PC-3 (cell line): ENCODE measurements at places on chromosomes 3 and 15. TPM values are rescaled to one million over a fixed set of nuclear protein-coding genes. Genes with fewer than 3 reads are reported as not detected.
A peak's percentile ranks its signal among the peaks of the same experiment; 100 is the strongest.

The XRN1 gene
- total RNA-seq = 16.5 and 23.0 TPM in 2 replicates

The DLL4 gene
- total RNA-seq = 2.2 and 2.9 TPM in 2 replicates

The ALDH1A2 gene
- 0.22 and 2.2 TPM in 2 replicates for total RNA-seq

The SEMA4B gene
- total RNA-seq = 114 and 175 TPM in 2 replicates

The TRPM1 gene
- not detected in 2 replicates for total RNA-seq

DNA sequence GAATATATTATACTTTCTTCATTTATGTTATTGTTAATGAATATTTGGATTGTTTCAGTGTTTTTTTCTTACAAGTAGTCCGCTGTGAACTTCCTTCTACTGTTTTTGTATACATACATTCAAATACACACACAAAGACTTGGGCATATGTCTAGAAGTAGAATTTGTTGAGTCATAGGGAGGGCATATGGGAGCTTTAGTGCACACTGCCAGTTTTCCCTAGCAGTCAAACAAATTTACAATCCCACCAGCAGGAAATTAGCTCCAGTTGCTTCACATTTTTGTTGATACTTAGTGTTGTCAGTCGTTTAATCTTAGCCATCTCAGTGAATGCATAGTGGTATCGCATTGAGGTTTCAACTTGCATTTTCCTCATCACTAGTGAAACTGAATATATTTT is 492.3 kb downstream of the DIPK2A start:
- H3K4me1 ChIP-seq = no peaks in the 10 kb centered on the region
- H3K27me3 ChIP-seq = no peaks in the 10 kb centered on the region
- H3K36me3 ChIP-seq = no peaks in the 10 kb centered on the region

- 0 out of 2 replicates have a peak, but pooled peaks cover 3% of the 10 kb centered on the region for H3K4me1 ChIP-seq
- DNase-seq = no peak
- no peak overlapping the region for H3K27ac ChIP-seq
- H3K36me3 ChIP-seq = no peaks in the 10 kb centered on the region
These were observed 290.7 kb downstream of the GBE1 start for GRCh38 chr3:81470524-81471278.

DNA sequence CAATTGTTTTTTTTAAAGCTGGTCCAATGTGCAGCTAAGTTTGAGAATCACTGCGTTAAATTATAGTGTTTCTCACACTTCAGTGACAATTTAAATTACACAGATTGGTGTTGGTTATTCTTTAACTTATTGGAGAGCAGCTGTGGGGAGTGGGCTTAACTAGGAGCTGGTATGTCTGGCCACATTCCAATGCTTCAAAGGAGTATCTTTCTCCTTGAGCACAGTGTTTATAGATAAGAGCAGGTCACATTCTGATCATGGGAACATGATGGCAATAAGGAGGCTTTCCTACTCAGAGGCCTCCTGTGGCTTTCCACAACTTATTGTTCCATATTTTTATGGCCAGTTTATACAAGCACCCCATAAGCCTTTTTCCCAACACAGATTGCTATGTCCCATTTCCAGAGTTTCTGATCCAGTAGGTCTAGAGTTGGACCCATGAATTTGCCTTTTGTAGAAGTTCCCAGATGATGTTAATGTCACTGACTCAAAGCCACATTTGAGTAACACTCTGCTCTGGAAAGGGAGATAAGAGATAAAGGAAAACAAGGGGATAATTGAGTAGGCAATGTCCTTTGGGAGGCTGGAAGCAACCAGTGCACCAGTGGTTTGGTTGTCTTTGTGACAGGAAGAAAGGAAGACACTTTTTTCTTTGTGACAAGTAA is 33.0 kb upstream of the PLSCR4 start:
- no peaks in the 10 kb centered on the region for H3K36me3 ChIP-seq
- H3K4me1 ChIP-seq = no peaks in the 10 kb centered on the region
- H3K4me3 ChIP-seq = no peak overlapping the region
- DNase-seq = no peak
- H3K27me3 ChIP-seq = no peaks in the 10 kb centered on the region

DNA sequence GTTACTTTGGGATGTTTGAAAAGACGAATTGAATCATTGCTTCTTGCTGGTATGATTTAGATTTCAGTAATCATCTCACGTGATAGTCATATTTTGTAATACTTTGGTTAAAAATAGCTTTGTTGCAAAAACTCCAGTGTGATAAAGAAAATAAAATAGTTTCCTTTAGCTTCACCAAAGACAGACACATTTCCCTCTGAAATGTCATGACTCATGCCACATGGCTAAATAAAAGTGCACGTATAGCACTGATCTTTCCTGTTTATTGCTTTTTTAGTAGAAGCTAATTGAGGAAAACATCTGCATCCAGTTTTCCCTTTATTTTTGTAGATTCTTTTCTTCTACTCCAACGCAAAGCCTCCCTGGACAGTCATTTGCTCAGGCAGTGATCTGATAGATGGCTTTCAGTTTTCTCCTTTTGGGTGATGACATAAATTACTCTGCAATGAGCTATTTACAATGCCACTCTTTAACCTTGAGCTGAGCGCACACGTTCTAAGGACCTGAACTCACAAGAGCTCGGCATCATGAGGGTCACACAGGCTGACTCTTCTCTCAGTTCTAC is 84.9 kb downstream of the ARNT2 start:
- H3K4me1 ChIP-seq = no peaks in the 10 kb centered on the region
- H3K27me3 ChIP-seq = no peaks in the 10 kb centered on the region
- no peaks in the 10 kb centered on the region for H3K36me3 ChIP-seq
- peak; percentile 23 for DNase-seq
- no peak overlapping the region for H3K4me3 ChIP-seq
- H3K27ac ChIP-seq = no peak overlapping the region

DNA sequence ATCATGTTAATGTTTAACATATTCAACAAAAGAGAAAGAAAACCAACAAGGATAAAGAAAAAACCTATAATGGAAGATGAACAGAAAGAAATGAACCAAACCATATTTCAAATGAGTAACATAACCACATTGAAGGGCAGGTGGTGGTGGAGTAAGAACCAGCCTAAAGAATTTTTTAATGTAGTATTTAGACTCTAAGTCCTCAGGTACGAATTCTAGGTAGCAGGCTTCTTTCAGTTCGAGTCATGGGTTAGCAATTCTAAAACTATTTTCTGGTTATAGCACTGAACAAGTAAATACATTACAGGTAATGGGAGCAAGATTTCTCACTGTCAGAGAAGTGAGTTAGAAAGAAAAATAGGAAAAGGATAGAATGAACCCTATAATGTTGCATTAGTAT is 24.4 kb downstream of the DCBLD2 start:
- H3K36me3 ChIP-seq = peaks cover 90% of the 10 kb centered on the region
- no peaks in the 10 kb centered on the region for H3K27me3 ChIP-seq
- peaks cover 32% of the 10 kb centered on the region for H3K4me1 ChIP-seq
- no peak overlapping the region for H3K4me3 ChIP-seq
- peak; percentile 73 for DNase-seq
